ENCODE measurements at places on chromosomes 6 and 20.

GRCh38 chr6:75526502-75527127, 33.0 kb upstream of the FILIP1 start:
- DNase-seq = peak; percentile 1

GRCh38 chr20:2871661-2872458, 1.4 kb upstream of the PTPRA start:
- no peak for DNase-seq

DNA sequence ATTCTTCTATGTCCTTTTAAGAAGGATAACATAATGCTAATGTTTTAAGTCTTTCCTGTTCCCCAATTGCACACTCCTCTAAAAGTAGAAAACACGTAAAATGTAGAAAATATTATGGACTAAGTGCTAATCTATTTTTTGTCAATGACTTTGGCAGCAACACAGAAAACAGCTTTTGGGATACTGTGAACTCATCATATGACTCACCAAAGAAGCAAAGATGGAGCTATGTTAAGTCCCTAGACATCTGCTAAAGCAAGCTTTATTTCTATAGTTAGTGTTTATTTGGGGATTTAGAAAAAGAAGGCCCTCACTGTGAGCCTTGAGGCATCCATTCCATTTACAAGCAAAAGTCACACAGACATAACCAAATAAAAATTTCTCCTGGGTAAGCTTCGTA, 23.0 kb downstream of the OPN5 start:
- DNase-seq = no peak

DNA sequence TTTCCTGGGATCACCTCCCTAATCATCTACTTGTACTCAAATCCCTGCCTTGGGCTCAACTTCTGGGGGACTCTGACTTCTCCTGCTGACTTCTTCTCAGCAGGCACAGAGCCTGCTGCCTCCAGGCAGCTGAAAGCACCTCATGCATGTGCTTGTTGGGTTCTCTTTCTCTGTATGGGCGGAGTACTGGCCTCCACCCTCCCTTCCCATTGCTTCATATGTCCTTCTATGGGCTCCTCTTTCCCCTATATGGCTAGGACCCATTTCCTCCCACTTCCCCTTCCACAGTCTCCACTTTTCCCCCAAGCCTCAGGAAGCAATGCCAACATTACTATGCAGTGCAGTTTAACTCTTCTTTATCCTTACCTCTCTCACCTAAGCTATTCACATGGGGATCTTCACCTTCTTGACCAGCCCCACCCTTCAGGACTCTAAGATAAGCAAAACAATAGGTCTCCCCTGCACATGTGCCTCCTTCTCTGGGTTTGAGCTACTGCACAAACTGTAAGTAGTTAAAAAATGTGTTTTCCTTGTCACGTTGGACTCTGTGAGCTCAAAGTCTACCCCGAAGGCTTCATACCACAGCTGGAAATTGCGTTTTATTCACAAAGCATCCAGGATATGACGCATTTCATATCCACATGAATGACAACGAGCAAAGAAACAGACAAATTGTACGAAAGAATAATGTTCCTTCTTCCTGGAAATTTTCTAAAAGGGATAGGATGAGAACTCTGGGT, 93.7 kb downstream of the CDS2 start:
- no peak for DNase-seq

GRCh38 chr20:18005170-18005989, 36.6 kb downstream of the MGME1 start:
- DNase-seq = no peak

- DNase-seq = no peak
Measured at GRCh38 chr20:37172836-37173235, 6.3 kb upstream of the RPN2 start.

DNA sequence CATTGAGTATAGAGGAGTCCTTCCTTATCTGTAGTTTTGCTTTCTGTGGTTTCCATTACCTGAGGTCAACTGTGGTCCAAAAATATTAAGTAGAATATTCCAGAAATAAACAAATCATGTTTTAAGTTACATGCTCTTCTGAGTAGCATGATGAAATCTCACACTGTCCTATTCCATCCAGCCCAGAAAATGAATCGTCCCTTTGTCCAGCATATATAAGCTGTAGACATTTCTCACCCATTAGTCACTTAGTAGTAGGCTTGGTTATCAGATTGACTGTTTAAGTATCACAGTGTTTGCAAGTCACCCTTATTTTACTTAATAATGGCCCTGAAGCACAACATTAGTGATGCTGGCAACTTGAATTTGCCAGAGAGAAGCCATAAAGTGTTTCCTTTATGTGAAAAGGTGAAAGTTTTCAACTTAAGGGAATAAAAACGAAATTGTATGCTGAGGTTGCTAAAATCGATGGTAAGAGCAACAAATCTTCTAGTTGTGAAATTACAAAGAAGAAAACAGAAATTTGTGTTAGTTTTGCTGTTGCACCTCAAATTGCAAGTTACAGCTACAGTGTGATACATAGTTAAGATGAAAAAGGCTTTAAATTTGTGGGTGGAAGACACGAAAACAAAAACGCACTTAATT, 198.6 kb upstream of the SIM1 start:
- DNase-seq = no peak

DNA sequence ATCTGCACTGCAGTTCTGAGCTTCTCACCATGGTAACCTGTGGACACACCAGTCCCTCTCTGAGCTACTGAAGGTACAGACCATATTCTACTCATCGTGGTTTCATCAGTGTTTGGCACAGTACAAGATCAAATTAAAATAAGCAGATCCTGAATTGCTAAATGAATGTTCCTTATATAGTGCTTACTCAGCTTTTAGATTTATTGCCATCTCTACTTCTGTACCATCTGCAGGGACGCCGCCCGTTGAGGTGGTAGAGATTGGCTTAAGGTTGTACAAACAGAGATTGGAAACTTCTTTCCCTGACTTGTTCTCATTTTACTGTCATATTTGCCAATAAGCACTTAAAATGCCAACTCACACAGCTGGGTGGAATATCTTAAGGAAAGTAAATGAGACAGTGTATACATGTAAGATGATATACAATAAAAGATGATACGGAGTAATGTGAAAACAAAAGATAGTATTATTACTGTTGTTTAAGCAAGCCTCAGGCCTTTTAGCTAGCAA, 223.4 kb upstream of the FOXQ1 start:
- DNase-seq = no peak

DNA sequence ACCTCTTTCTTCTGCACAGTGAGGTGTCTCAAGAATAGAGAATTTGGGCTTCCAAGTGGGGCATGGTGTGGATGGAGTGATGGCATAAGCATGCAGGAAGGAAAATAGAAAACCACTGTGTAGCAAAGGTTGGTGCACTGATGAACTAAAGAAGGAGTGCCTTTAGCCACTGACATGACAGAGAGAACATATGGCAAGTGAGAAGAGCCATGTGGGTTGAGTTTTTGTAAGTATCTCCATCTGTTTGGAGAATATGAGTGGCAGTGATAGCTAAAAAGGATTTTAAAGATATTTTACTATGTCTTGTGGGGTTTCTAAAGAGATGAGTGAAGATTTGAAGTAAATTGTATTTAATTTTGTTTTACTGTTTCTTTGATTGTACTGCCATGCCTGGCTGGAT, 160.5 kb upstream of the GRIK2 start:
- DNase-seq = no peak

DNA sequence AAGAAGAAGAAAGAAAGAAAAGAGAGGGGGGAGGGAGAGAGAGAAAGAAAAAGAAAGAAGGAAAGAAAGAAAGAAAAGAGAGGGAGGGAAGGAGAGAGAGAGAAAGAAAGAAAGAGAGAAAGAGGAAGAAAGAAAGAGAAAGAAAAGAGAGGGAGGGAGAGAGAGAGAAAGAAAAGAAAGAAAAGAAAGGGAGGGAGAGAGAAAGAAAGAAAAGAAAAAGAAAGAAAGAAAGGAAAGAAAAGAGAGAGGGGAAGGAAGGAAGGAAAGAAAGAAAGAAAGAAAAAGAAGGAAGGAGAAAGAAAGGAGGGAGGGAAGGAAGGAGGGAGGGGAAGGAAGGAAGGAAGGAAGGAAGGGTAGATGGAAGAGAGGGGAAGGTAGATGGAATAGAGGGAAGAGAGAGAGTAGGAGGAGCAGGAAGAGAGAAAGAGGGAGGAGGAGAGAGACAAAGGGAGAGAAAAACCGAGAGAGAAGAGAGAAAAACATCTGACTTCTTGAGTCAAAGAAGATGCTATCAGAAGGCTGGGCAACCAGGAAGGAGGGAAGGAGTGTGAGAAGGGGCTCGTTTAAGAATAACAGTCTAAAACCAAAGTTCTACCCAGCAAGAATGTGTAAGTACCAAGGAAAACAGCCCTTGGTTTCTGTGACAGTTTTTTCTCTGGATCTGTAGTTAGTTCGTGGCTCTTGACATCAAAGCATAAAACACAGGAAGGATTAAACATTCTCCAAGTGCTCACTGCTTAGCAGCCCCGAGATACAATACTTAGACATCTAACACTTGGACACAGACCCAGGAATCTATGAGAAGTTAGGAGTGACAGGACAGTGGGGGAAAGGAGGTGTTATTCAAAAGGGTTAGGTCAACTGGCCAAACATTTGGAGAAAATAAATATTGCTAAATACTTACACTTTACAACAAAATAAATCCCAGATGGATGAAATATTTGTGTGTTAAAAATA, 131.9 kb upstream of the STMND1 start:
- DNase-seq = no peak

DNA sequence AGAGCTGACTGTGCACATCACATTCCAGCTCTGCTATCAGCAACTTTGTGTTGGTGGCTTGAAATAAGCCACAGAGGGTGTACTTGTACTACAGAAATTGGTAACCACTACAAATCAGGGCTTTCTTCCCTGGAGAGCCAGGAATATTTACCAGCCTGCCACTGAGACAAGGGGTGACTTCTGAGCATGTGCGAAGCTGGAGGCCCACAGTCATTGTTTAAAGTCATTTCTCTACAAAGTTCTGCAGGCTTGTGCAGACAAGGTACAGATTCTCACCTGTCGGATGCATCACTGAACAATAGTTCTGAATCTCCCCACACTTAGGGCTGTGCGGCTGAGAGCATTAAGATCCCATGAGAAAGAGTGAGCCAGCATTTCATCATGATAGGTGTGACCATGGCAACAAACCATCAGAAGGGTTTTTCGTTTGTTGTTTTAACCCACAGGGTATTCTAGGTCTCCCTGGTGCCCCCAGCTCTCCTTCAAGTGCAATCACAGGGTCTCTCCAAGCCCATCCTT, 292.8 kb downstream of the CDC5L start:
- no peak for DNase-seq

- DNase-seq = no peak
Measured at GRCh38 chr20:38680500-38681306, 43.6 kb upstream of the SLC32A1 start.

- DNase-seq = no peak
Measured at GRCh38 chr6:30348957-30349356, 4.0 kb downstream of the RPP21 start.

DNA sequence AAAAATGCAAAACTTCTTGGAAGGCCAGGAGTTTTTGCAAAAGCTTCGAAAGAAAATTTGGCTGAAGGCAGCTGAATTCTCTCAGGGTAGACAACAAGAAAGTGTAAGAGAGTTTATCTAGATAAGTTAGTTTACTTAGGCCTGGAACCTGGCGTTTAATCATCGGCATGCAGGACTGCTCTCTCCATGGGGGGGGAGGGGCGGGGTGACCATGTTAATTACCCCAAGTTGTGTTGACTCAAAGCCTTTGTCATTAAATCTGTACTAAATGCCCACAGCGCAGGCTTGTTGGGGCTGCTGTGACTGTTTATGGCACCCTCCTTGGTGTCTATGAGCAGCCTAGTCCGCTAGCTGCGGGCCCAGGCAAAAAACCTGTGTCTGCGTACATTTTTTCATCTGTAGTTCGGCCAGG, 20.1 kb upstream of the ZNF451 start:
- no peak for DNase-seq

DNA sequence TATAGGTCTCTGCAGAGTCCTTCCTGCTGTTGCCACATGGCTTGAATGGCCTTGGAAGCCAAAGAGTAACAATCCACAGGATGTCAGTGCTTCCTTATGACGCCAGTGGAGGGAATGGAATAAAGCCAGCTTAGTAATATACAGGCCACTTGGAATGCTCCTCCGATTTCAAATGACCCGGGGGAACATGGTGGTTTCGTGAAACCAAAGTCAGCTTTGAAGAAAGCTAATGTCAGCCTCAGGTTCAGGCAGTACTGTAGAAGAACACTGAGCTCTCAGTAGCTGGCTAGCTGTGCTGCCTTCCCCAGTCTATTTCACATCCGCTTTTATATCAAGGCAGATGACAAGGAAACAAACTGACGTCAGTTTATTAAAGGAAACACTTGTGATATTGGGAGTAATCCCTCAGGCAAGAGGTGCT, 189.1 kb downstream of the DTNBP1 start:
- no peak for DNase-seq

GRCh38 chr6:144006736-144007477, 1.2 kb downstream of the PLAGL1 start:
- DNase-seq = no peak

- no peak for DNase-seq
Measured at GRCh38 chr20:15485519-15485918, 1087.7 kb downstream of the KIF16B start.

DNA sequence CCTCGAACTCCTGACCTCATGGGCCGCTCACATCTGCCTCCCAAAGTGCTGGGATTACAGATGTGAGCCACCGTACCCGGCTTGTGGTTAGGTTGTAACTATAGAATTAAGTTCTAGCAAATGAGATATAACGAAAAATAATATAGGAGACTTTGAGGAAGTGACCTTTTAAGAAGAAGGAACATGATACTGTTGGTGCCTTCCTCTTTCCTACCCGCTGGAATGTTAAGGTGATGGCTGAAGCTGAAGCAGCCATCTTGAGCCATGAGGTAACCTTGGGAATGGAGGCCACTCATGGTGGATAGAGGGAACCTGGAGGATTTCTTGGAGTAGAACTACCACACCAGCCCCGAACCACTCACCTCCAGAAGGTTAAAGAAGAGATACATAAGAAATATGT, 48.1 kb upstream of the MDGA1 start:
- no peak for DNase-seq

- DNase-seq = no peak
Measured at GRCh38 chr6:21384216-21384615, 209.3 kb upstream of the SOX4 start.

DNA sequence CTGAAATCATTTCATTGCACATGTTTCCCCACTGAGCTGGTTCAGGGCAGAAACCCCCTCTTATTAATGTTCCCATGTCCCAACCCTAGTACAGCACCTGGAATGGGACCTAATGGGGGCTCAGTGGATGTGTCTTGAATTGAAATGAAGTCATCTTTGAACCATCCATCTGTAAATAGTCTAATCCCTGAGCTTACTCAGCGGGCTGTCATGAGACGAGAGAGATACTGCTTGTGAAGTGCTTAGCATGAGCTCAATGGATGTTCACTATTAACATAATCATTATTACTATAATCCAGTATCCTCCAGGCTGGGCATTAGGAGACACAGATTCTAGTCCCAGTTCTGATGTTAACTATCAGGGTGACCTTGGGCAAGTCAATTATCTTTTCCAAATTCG, 106.6 kb upstream of the LRFN2 start:
- no peak for DNase-seq
